T-cell (primary cell): ENCODE measurements at places on chromosomes 4 and X. TPM values are rescaled to one million over a fixed set of nuclear protein-coding genes. Genes with fewer than 3 reads are reported as not detected.

The UGT2B7 gene
- not detected for total RNA-seq

The P2RY10 gene
- 49.9 TPM for total RNA-seq

The FGB gene
- total RNA-seq: 2.5 TPM

The TRO gene
- total RNA-seq: 0.68 TPM

The REPS2 gene
- 0.70 TPM for total RNA-seq

The GRK4 gene
- total RNA-seq: 3.3 TPM

GRCh38 chr4:144202081-144202480 lies 61.6 kb upstream of the GYPA start:
- no peak overlapping the region for H3K27ac ChIP-seq
- no peak for DNase-seq
- no peak overlapping the region for H3K4me3 ChIP-seq
- no peaks in the 10 kb centered on the region for H3K36me3 ChIP-seq
- no peaks in the 10 kb centered on the region for H3K27me3 ChIP-seq
- H3K4me1 ChIP-seq: no peaks in the 10 kb centered on the region

- no peak for DNase-seq
- H3K4me3 ChIP-seq: no peak overlapping the region
- peaks cover 4% of the 10 kb centered on the region for H3K27me3 ChIP-seq
- no peak overlapping the region for H3K27ac ChIP-seq
- no peaks in the 10 kb centered on the region for H3K36me3 ChIP-seq
Measured at GRCh38 chr4:185737489-185738037, 74.4 kb downstream of the SORBS2 start.

GRCh38 chrX:16711219-16711811 lies 1.2 kb downstream of the CTPS2 start:
- H3K4me3 ChIP-seq: peak overlapping the region; percentile 54
- DNase-seq: no peak
- H3K4me1 ChIP-seq: peaks cover 19% of the 10 kb centered on the region
- H3K27me3 ChIP-seq: no peaks in the 10 kb centered on the region
- H3K27ac ChIP-seq: peak overlapping the region; percentile 38

DNA sequence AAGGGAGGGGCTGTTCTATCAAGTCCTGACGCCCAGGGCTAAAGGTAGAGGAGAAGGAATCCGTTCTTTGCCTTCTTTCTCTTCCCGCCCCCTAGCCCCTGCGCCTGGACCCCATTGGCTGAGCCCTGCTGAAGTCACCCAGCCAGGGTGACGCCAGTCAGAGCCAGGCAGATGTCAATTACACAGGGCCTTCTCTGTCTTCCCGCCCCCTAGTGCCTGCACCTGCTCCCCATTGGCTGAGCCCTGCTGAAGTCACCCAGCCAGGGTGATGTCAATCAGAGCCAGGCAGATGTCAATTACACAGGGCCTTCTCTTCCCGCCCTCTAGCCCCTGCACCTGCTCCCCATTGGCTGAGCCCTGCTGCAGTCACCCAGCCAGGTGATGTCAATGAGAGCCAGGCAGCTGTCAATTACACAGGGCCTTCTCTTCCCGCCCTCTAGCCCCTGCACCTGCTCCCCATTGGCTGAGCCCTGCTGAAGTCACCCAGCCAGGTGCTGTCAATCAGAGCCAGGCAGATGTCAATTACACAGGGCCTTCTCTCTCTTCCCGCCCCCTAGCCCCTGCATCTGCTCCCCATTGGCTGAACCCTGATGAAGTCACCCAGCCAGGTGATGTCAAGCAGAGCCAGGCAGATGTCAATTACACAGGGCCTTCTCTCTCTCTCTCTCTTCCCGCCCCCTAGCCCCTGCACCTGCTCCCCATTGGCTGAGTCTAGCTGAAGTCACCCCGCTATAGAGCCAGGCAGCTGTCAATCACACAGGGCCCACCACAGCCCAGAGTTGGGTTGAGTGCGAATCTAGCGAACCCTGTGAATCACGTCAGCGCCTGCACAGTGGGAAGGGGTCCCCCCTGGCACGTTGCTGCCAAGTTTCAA lies 46.4 kb downstream of the ASMT start:
- H3K4me3 ChIP-seq: peak overlapping the region; percentile 69
- peak; percentile 97 for DNase-seq
- no peaks in the 10 kb centered on the region for H3K4me1 ChIP-seq

DNA sequence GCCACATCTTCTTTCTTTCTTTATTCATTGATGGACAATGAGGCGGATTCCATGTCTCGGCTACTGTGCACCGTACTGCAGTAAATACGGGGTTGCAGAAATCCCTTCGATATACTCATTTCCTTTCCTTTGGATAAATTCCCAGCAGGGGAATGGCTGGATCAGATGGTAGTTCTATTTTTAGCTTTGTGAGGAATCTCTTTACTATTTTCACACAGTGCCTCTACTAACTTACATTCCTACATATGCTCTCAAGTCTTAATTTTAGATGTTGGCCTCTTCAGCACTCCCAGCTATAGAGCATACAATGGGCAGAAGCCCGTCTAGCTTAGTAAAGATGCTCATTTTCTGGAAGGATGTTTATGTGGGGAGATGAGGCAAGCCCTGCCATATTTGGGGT lies 317.4 kb downstream of the ASMT start:
- H3K4me3 ChIP-seq: no peak overlapping the region
- H3K36me3 ChIP-seq: no peaks in the 10 kb centered on the region
- no peak overlapping the region for H3K27ac ChIP-seq

DNA sequence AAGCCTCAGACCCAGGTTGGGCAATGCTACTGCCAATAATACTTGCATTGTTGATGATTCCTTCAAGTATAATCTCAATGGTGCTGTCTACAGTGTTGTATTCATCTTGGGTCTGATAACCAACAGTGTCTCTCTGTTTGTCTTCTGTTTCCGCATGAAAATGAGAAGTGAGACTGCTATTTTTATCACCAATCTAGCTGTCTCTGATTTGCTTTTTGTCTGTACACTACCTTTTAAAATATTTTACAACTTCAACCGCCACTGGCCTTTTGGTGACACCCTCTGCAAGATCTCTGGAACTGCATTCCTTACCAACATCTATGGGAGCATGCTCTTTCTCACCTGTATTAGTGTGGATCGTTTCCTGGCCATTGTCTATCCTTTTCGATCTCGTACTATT lies 7.4 kb downstream of the LPAR4 start:
- no peaks in the 10 kb centered on the region for H3K36me3 ChIP-seq
- H3K4me3 ChIP-seq: no peak overlapping the region
- no peaks in the 10 kb centered on the region for H3K27me3 ChIP-seq
- no peak overlapping the region for H3K27ac ChIP-seq

- H3K27ac ChIP-seq: no peak overlapping the region
- no peaks in the 10 kb centered on the region for H3K36me3 ChIP-seq
- H3K27me3 ChIP-seq: no peaks in the 10 kb centered on the region
- no peak for DNase-seq
- H3K4me3 ChIP-seq: no peak overlapping the region
Measured at GRCh38 chrX:66036231-66036630, 3.6 kb downstream of the VSIG4 start.

DNA sequence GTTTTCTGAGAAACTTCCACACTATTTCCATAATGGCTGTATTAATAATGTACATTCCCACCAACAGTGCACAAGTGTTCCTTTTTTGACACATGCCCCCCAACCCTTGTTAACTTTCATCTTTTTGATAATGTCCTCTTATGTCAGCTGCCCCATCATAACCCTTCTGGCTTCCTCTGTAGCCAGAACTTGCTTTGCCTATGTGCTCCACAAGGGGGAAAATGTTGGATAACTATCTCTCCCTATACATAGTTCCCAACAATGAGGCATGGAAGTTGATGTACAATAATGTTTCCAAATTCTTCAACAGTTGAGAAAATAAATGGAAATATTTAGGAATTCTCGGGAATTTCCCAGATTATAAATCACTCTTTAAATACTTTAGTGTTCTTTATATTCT lies 142.9 kb downstream of the ASB9 start:
- no peaks in the 10 kb centered on the region for H3K4me1 ChIP-seq
- no peaks in the 10 kb centered on the region for H3K27me3 ChIP-seq
- no peaks in the 10 kb centered on the region for H3K36me3 ChIP-seq
- H3K4me3 ChIP-seq: no peak overlapping the region

DNA sequence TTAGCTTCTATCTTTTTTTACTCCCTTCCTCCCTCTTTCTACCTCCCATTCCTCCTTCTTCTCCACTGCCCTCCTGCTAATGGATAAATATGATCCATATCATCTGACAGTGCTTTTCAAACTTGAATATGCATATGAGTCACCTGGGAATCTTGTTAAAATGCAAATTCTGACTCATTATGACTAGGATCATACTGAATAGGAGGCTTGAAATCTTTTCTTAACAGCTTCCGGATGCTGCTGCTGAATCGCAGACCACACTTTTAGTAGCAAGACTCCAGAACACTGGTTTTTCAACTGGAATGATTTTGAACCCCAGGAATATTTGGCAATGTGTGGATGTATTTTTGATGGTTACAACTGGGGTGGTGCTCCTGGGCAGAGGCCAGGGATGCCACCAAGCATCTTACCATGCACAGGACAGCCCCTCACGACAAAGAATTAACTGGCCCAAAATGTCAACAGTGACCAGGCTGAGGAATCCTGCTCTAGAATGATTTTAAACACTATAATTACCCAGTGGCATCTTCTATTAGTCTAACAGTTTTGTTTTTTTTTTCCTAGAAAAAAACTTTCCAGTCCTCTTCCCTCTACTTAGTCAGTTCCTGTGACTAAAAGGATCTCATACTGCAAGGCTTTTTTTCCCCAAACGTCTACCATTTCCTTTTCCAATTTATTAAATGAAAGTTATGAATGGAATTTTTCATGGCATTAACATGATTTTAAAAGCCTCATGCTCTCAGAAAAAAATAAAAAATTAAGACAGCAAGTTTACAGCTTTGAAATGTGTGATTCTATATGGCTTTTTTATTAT lies 10.6 kb upstream of the PYURF start:
- no peak for DNase-seq
- H3K4me3 ChIP-seq: no peak overlapping the region
- no peaks in the 10 kb centered on the region for H3K27me3 ChIP-seq
- no peak overlapping the region for H3K27ac ChIP-seq
- H3K4me1 ChIP-seq: no peaks in the 10 kb centered on the region

DNA sequence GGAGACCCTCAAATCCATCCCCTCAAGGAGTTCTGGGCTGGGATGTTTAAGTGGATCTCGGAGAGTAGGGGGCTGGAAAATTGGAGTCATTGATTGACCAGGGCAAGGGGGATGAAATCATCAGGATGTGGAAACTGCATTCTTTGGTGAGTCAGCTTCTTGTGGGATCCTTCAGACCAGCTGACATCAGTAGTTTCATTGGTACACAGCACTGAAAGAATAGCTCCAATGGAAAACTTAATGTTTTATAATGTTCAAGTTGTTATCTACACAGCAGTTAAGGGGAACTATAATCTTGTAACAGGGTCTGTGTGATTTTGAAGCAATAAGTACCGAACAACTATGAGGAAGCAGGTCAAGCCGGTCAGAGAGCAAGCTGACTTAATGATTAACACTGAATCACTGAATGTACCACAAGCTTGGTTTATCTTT lies 506.1 kb downstream of the RPA4 start:
- H3K4me1 ChIP-seq: no peaks in the 10 kb centered on the region
- no peaks in the 10 kb centered on the region for H3K36me3 ChIP-seq
- no peak for DNase-seq
- H3K27me3 ChIP-seq: no peaks in the 10 kb centered on the region

- H3K4me3 ChIP-seq: no peak overlapping the region
- H3K27me3 ChIP-seq: no peaks in the 10 kb centered on the region
- H3K4me1 ChIP-seq: peaks cover 6% of the 10 kb centered on the region
- H3K36me3 ChIP-seq: no peaks in the 10 kb centered on the region
- no peak for DNase-seq
Measured at GRCh38 chr4:78638337-78639172, 87.0 kb downstream of the ANXA3 start.

DNA sequence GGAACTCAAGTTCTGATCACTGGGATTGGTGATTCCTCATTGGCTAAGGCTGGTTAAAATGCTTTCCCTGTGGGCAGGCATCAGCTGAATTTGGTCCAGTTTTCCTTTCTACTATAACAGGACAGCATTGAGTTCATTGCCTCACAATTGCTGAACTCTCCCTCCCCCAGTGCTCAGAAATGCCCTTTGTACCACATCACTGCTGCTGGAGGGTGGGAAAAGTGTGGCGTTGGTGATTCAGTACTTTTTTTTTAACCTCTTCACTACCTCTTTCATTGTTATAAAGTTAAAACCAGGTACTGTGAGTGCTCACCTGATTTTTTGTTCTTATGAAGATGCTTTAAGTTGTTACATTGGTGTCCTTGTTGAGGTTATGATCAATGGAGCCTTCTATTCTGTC lies 69.3 kb upstream of the IL2 start:
- no peaks in the 10 kb centered on the region for H3K4me1 ChIP-seq
- H3K36me3 ChIP-seq: no peaks in the 10 kb centered on the region
- H3K4me3 ChIP-seq: no peak overlapping the region
- DNase-seq: no peak

DNA sequence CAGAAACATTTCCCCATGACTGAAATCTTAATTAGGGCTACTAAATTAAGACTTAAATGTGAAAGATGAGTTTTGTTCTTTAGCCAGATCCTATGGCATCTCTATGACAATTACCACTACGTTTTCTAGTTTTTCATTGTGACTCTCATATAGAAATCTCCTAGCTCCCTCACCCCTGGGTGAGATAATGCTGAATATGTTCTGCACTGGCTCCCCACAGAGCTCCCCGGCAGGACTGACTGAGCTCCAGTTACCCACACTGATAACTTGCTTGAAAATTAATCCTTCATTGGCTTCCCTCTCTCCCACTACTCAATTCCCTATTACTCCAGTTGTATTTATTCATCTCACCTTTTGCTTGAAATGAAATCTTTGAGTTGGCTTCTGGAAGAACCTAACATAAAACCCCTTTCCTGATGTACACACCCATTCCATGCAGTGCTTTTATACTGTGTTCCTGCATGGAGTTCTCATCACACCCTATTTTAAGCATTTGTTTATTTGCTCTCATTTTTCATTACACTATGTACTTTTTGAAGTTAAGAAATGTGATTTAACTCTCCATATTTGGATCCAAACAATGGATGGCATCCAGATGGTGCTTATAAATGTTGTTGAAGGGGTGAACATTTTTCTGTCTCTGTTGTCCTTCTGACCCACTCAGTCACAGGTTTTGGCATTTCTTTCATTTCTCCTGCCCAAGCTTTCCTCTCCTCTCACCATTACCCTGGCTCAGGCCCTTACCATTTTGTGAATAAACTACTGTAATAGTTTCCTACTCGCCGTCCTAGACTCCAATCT lies 623.4 kb downstream of the SPRY1 start:
- no peaks in the 10 kb centered on the region for H3K36me3 ChIP-seq
- no peak for DNase-seq
- H3K27ac ChIP-seq: no peak overlapping the region
- no peaks in the 10 kb centered on the region for H3K27me3 ChIP-seq
- no peak overlapping the region for H3K4me3 ChIP-seq

DNA sequence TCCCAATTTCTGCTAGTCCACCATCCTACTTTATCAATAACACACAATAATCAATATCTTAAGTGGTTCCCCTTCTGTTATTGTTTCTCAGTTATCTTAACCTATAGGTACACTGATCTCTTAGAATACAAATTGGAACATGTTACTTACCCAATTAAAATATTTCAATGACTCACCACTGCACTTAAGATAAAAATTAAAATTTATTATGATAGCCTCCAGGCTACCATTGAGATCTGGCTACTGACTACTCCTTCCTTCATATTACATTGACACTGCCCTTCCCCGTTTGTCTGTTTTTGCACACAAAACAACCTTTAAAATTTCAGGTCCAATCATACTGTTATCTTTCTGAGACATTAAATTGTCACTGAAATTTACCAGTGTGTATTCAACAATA lies 1074.7 kb downstream of the ADGRL3 start:
- no peak for DNase-seq
- H3K4me3 ChIP-seq: no peak overlapping the region
